ENCODE measurements at places on chromosomes 6 and 20.

- DNase-seq, result no peak
Measured at GRCh38 chr6:134840086-134840867, 109.6 kb downstream of the ALDH8A1 start.

DNA sequence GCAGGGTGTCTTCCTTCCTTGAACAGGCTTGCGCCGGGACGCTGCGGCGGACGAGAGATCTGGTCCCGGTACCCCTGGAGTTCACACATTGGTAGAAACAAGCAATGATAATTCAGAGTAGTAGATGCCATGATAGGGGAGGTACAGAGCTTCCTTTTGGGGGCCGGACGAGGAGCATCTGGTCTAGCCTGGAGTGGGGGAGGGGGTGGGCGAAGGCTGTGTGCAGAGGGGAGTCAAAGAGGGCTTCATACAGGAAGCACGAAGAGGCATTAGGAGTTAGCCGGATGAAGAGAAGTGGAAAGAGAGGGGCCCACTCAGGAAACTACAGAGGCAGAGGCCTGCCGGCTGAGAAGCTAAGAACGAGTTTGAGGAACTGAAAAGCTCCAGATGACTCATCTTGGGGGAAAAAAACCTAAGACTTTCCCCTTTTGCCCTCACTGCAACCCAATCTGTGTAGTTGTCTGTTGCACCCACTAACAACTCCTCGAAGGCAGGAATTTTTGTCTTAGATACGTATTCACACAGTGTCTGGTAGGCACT lies 611 bp downstream of the CNPY3 start:
- peak; percentile 72 for DNase-seq

DNA sequence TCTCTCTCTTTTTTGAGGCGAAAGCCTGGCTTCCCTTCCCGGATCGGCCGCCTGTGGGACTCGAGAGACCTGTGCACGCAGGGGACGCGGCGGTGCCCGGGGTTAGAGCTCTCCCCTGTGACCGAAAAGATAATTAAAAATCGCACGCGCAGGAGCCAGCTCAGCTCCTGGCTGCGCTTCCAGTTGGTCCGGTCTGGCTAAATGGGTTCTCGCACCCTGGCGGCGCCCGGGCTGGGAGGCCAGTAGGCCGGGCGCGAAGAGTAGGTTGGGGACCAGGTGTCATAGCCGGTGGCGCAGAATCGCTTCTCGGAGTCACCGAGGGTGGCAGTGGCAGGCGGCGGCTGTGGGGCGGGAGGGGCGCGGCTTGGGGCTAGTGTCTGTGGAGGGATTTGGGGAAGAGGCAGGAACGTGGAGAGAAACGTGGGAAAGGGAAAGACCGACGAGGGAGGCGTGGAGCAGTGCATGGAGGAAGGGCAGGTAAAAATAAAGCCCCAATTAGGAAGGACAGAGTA lies 41.9 kb upstream of the SUPT3H start:
- peak; percentile 56 for DNase-seq

DNA sequence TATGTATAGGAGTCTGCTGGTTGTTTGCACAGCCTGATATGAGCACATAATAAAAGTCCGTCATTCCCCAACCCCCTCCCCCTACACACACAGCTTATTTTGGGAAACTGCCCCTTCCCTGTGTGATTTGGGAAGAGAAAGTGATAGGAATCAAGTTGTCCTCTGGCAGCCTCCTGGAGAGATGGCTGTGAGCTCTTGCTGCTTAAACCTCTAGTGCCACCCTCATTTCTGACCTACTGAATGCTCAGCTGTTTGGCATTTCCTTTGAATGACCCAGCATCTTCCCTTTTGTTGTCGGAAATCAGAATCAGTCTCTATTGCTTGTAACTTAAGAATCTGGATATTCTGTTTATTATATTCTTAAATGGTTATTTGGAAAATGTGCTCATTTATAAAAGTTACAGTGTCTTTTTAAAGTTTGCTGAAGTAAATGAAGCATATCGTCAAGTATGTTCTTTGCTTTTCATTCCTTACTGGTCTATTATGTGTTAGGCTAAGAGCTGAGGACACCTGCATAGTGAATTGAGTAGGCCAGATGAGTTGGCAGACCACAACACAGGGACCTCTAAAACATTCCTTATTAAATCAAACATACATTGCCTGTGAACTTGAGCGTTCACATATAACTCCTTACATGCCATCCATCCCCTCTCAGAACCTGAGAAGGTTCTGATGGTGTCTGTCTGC lies 5.5 kb downstream of the RWDD2A start:
- DNase-seq, result no peak

DNA sequence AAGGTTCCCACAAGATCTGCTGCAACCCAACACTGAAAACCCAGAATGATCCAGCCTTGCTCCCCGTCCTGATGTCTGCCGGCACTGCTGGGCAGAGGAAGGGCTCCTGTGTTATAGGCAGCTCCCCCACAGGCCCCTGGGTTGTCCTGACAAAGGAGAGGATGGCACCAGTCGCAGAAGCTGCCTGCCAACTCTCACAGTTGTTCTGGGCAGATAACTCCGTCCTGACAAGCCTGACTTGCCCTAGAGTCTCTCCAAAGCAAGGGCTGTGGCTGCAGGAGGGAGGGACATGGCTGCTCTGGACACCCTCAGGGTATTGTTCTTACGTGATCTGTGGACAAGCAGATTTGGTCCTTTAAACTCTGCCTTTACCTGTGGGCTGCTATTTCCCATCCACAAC lies 243.8 kb downstream of the CDH26 start:
- no peak for DNase-seq

GRCh38 chr6:128519132-128519930 lies 1.1 kb downstream of the PTPRK start:
- DNase-seq, result no peak
